ENCODE measurements at places on chromosomes 5 and 9.

DNA sequence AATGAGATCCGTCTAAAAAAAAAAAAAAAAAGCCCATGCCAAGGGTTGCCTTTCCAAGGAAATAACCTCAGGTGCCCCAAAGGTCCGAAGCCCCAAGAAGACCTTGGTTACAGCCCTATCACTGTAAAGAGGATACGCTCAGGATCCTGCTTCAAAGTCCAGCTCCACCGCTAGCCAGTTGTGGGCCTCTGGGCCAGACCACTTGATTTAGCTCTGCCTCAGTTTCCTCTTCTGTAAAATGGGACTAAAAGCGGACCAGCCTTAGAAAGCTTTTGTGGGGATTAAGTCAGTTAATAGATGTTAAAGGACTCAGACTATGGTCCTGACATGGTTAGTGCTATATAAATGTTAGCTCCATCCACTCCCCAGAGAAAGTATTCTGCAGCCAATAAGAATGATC is 48.7 kb upstream of the ORM1 start:
- no peak for DNase-seq

DNA sequence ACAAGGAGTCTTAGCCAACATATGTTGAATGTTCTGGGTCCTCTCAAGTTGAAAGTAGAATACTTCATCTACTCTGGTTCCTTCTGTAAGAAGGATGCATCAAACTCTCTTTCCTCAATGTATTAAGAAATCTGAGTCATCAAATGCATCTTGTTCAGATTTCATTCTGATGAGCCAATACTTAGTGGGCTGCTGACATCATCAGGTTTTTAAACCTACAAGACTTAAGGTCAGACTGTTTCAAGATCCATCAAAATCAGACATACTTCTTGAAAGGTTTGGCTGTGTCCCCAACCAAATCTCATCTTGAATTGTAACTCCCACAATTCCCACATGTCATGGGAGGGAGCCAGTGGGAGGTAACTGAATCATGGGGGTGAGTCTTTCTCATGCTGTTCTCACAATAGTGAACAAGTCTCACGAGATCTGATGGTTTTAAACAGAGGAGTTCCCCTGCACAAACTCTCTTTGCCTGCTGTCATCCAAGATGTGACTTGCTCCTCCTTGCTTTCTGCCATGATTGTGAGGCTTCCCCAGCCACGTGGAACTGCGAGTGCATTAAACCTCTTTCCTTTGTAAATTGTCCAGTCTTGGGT is 168.8 kb downstream of the RAPGEF6 start:
- peak; percentile 80 for DNase-seq

DNA sequence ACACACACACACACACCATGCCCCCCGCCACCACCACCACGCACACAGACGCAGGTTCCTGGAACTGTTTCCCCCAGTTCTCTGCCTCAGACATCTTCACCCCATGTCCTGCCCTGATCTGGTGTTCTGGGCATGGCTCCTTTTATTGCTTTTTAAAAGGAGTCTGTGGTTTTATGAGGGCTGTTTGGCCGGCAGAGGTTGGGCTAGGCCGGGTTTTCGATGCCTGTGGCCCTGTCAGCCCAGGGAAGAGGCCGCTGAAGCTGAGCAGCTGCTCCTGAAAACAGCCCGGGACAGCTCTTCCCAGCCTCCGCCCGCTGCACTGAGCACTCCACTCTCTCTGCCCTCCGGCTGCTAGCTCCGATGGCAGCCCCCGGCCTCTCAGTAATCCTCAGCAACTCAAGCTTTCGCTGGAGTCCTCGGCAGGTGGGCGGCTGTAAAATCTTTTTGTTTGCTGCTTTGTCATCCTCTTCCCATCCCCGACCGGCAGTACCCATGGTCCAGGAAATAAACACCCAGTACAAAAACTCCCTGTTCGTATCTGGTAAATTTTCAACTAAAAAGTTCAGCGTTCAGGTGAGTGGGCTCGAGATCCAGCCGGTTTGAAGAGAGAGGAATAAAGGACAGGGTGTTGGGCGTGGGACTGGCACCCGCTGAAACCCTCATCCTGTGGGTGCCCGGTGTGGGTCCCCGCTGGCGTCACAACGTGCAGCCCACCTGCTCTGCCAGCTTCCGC is 103.0 kb upstream of the ERCC6L2 start:
- peak; percentile 49 for DNase-seq

- no peak for DNase-seq
These were observed 523.6 kb upstream of the WWC1 start for GRCh38 chr5:167767795-167768194.

DNA sequence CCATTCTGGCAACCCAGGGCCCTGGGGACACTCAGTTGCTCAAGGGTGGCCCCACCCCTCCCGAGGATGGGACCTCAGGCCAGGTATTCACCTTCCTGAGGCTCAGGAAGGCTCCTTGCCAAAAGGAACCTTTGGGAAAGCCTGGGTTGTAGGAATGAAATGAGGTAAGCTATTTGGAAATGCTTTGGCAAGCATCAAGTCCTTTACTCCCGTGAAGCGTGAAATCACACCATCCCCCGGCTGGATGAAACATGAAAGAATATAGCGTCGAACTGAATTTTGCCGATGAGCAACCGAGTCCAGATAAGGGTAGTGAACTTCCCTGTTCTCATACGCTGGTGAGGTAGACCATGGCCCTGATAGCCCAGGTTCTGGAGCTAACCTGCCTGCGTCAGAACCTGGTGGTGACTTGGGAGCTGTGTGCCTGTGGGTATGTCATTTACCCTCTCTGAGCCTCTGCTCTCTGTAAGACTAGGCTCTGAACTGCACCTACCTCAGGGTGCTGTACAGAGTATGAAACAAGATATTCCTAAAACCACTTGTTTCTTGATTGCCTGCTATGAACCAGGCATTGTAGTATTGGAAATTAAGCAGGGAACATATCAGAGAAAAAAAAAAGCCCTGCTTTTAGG is 105.3 kb upstream of the BOD1 start:
- DNase-seq, result no peak

DNA sequence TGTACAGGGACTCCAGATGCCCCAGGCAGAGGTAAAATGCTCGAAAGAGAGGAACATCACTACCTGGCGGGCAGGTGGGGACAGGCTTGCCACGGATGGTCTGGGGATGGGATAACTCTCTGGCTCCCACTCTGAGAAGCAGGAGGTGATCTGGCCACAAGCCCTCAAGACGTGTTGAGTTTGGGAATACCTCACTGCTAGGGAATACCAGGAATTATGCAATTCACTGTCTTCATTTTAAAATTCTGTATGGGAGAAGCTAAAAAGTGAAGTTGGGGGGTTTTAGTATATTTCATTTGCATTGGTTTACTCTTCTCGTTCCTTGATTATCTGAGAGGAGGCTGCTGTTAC is 510.4 kb downstream of the CCDC171 start:
- DNase-seq, result no peak

DNA sequence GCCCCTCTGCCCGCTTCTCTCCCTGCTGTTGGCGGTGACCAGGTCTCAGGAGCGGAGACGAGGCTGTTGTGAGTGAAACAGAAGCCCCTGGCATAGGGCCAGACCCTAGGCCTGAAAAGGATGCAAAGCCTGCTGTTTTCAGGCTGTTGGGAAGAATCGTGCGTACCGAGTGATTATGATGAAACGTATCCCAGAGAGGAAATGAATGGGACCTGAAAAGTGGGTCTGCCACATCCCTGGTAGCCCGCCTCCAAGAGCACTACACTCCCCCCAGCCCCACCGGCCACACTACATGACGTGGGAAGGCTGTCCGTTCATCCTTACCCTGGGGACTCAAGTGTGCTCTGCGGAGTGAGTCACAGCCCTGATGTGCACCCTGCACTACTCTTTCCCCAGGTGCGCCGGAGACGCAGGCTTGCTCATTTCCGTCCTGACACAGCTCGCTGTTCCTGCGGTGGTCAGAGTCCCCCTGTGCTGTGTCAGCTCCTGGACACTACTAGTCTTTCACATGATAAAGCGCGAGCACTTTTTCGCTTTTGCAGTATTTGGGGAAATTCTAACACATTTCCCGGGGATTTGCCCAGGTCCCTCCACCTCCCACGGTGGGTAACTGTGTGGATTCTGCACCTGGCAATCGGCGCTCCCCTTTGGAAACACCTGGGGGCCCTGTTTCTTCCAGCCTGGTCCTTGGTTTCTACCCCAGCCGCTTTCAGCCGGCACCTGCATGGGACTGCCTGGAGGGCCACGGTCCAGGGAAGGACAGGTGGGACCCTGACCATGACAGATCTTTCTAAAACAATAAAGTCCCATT is 91.5 kb downstream of the ANKRD33B start:
- no peak for DNase-seq

GRCh38 chr5:23466401-23466912 is 41.0 kb upstream of the PRDM9 start:
- DNase-seq, result no peak

- no peak for DNase-seq
These were observed 142.4 kb downstream of the NMUR2 start for GRCh38 chr5:152262667-152263066.

GRCh38 chr5:106637275-106637674 is 1033.5 kb downstream of the EFNA5 start:
- no peak for DNase-seq

DNA sequence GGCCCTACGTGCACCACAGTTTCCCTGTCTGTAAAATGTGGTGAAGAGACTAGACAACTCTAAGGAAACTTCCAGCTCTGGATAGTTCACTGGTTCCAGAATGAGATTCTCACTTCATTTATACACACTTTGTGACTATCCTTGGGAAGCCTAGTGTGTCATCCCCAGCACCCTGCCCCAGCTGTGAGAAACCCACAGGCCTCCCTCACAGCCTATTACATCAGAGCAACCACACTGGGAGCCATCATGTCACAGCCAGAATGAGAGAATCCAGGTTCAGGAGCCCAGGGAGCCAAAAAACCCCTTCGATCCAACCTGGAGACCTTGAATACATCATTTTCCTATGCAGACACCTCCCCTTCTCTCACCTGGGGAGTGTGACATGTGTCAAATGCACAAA is 21.0 kb upstream of the HAND1 start:
- no peak for DNase-seq

GRCh38 chr5:107303171-107303968 is 367.4 kb downstream of the EFNA5 start:
- no peak for DNase-seq

DNA sequence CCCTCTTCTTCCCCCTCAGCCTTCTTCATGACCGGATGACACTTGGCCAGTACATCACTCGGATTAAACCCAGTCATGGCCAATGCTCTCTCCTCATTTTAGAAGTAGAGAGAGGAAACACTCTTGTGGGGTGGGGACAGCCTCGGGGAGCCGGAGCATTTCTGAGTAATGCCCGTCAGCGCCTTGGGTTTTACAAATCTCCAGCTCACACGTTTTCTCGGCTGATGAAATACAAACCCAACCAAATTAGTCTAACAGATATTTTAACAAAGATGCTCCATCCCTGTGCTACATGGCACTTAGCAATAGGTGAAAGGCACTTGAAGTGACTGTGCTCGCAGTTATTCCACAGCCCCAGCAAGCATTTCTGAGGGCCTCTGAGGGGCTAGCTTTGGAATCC is 51.7 kb downstream of the ZNF366 start:
- DNase-seq, result no peak

DNA sequence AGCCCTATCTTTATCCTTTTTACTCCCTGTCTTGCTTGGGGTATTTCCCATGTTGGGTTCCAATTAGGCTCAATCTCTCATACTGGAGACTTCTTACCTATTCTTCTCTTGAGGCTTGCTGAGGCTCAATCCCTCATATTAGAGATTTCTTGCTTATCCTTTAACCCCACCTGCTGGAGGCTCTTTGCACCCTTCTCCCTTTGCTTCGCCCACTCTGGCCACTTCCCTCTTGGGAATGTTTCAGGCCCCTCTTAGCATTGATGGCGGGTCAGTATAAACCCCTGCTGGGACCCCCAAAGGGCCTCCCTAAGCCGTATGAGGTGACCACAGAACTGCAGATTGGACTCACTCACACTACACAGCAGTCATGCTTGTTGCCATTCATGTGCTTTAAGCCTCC is 69.3 kb upstream of the CDK20 start:
- no peak for DNase-seq

DNA sequence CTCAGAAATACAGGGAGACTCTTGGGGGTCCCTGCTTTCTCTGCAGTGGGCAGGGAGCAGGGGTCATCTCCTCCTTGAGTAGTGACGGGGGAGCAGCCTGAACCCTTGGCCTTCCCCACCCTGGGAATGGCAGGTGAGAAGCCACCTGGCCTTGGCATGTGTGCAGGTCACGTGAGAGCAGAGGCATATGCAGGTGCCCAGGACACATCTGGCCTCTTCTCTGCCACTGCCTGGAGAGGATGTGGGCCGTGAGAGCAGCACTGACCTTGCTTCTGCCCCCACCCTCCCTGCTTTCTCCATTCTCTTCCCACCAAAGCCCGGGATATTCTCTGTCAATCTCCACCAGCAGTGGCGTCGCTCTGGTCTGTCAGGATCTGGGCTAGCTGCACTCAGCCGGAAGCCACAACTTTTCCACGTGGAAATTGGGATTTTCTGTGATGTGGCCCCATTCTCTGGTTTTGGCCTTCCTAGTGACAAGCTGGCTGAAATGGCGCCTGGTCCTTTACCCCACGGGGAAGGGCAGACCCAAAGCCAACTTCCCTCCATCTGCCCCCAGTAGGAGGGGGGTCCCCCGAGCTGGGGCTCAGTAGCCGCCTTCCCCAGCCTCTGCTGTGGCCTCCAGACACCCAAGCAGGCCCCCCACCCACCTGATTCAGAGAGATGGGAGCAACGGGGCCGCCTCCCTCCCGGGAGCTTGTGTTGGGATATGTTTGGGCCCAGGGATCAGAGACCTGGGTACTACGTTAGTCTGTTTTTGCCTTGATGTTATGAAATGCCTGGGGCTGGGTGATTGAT is 70.4 kb upstream of the FCN1 start:
- DNase-seq, result no peak

GRCh38 chr9:130630506-130631330 is 33.7 kb upstream of the PRDM12 start:
- no peak for DNase-seq

DNA sequence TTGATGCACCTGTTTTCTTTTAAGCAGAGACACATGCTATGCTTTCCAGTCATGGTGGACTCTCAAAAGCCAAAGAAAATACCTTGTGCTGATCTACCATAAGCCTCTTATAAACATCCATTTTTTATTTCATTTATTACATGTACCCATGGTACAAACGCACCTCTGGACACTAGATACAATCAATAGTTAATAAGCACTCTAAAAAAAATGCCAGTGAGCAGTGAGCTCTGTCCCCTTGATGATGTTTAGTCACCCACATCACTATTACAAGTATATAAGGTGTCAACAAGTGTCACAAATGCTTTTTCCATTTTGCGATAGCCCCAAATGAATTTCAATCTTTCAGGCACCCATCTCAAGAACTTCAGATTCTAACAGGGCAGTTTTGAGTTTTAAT is 5.9 kb downstream of the KLF4 start:
- DNase-seq, result no peak

GRCh38 chr9:134230092-134230941 is 66.0 kb upstream of the RNU6ATAC start:
- DNase-seq, result no peak
